ENCODE measurements at places on chromosomes 16 and 17.
A peak's percentile ranks its signal among the peaks of the same experiment; 100 is the strongest.

DNA sequence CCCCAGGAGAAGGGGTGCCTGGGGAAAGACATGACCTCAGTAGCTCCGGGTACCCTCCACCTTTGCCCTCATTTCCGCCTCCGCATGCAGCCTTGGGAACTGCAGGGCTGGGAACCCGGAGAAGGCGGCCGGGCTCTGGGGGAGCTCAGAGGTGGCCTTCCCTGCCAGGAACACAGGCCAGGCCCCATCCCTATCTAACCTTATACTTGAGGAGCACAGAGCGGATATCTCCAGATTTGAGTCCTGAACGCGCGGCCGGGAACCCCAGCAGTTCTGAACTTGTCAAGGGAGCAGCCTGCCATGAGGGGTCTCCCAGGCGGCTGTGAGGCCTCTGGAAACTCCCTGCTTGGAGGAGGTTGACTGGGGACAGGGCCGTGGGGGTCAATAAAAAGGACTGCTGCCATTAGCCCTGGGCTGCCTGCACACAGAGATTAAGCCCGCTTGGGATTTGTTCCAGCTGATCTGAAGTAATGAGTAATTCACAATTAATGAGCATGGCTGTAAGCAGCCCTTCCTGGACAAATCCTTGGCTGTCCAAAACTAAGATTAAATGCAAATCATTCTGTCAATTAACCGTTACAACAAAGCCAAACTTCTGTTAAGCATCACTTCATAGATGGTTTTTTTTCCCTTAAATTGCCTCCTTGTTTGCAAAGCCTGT, 26.3 kb upstream of the METRNL start:
- no peak for DNase-seq

- peak; percentile 70 for DNase-seq
Observed at GRCh38 chr17:77182205-77183172, 41.7 kb downstream of the SEC14L1 start.

- DNase-seq = peak; percentile 11
Observed at GRCh38 chr16:2371421-2371820, 30.9 kb upstream of the ABCA3 start.

- DNase-seq = no peak
Observed at GRCh38 chr17:82305727-82306300, 11.6 kb downstream of the CD7 start.

DNA sequence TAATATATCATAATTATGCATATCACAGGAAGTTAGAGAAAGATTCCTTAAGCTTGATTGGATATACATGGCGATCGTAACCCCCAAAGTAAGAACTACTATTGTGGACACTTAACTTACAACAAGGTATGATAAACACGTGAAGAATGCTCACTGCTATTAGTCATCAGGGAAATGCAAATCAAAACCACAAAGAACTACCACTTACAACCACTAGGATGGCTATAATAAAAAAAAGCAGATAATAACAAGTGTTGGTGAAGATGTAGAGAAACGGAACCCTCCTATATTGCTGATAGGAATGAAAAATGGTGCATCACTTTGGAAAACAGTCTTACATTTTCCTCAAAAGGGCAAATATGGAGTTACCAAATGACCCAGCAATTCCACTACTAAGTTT, 265.9 kb downstream of the SLC39A11 start:
- DNase-seq = no peak
